ENCODE measurements at places on chromosomes 4 and X.

- no peak for DNase-seq
These were observed 3.0 kb downstream of the ARHGEF38 start for GRCh38 chr4:105555409-105555808.

GRCh38 chrX:114889481-114889880 is 127.9 kb downstream of the IL13RA2 start:
- no peak for DNase-seq

- no peak for DNase-seq
These were observed 13.9 kb downstream of the CDS1 start for GRCh38 chr4:84596826-84597225.

- no peak for DNase-seq
These were observed 32.1 kb upstream of the BEND2 start for GRCh38 chrX:18252644-18253359.

DNA sequence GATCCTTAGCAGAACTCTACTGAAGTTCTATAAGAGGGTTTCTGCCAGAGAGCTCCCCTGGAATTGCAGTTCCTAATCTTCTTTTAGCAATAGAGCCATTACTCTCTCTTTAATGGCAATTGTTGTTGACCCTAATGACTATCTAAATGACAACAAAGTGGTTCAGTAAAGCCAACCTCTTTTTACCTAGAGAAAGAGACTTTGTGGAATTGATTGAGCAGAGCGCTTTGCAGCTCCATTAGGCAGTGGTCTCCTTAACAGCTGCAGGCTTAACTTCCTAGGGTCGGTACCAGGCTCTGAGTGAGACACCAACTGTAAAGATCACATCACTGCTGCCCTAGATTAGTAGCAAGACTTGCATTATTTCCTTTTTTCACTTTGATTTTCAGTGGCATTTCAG is 1472.9 kb upstream of the TENM3 start:
- DNase-seq = no peak

DNA sequence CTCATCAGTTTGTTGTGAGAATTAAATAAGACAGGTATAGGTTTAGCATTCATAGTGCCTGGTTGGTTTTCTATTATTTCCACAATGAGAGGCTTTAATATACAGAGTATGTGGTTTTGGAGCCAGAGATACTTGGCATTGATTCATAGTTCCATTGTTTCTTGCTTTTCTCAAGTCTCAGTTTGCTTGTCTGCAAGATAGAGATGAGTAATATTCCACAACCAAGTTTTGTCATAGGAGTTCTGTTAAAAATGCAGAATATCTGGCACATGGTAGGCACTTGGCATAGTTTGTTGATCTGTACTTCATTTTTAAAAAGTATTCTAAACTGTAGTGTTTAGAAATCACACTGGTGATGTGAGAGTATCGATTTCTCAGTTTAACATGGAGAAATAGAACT is 37.5 kb upstream of the EDA2R start:
- no peak for DNase-seq

- DNase-seq = no peak
These were observed 10.5 kb downstream of the SEPTIN11 start for GRCh38 chr4:76960014-76960413.

DNA sequence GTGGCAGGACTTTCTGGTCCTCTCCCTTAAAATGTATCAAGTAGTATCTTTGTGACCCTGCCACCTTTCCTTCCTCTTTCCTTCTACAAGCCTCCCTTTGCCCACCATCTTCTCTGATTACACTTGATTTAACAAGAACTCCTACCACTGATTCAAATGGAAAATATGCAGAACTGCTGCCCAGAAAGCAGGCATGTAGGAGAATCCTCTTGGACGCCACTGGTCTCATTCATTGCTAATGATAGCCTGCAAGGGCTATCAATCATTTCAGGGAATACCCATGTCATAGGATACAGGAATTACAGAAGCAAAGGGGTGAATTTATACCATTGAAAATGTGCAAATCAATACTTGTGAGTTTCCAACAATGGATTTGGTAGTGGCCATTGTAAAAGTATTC is 294.6 kb upstream of the NRK start:
- no peak for DNase-seq
